NCI-H1092 (cell line): ENCODE measurements at places on chromosomes 1 and 21.

GRCh38 chr1:71270394-71270915 is 189.6 kb upstream of the ZRANB2 start:
- no peak for DNase-seq

GRCh38 chr1:9835758-9836631 is 12.2 kb upstream of the CLSTN1 start:
- DNase-seq, result no peak

- DNase-seq, result no peak
Observed at GRCh38 chr1:119724611-119725218, 13.0 kb downstream of the PHGDH start.

GRCh38 chr1:226666692-226667091 is 72.4 kb downstream of the ITPKB start:
- DNase-seq, result no peak

DNA sequence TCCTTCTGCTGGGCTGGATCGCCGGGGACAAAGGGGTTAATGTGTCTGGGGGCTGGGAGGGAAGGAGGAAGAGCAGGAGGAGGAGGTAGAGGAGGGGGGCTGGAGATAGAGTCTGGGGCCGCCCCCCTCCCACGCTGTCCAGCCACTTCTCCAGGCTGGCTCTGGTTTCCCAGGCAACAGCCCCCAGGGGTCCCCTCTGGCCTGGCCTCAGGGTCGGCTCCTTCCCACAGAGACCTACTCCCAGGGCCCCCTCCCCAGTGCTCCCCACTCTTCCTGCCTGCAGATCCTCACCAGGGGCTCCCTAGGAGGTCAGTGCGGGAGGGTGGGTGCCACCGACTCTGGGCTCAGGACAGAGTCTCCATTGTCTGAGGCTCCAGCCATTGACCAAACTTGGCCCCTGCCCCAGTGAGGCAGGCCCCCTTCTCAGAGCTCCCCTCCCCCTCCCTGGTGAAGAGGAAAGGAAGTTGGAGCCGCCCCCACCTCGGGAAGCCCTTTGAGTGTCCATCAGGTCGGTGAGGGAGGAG is 34.1 kb downstream of the ARHGEF10L start:
- no peak for DNase-seq

GRCh38 chr1:223712194-223712849 is at the start of gene CAPN2:
Gene CAPN2 (plus strand): TSS chr1:223712539. CDS start chr1:223712641, 102 bp downstream.
- peak; percentile 50 for DNase-seq

- DNase-seq, result no peak
Observed at GRCh38 chr1:68117416-68117815, 67.0 kb upstream of the DIRAS3 start.

GRCh38 chr1:54323324-54323739 is 82.9 kb downstream of the SSBP3 start:
- no peak for DNase-seq

GRCh38 chr1:19636065-19636464 is 8.0 kb upstream of the NBL1 start:
- no peak for DNase-seq

DNA sequence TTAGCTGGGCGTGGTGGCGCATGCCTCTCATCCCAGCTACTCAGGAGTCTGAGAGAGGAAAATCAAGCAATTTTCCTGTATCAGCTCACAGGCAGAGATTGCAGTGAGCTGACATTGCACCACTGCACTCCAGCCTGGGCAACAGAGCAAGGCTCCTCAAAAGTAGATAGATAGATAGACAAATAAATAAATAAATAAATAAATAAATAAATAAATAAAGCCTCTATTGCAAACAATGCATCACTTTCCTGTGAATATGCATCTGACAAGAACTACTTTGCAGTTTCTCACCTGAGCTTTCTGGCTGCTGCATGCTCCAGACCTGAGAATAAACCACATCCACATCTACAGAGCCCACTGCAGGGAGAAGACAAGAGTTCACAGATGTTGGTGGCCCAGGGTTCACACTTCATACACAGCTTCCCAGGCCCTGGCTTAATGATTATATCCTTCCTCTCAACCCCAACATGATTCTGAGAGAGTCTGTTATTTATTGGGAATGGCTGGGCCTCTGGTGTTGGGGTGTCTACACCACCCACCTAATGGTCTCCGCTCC is 28.6 kb downstream of the FCRL2 start:
- DNase-seq, result no peak

GRCh38 chr1:90220941-90221693 is 226.2 kb downstream of the ZNF326 start:
- DNase-seq, result peak; percentile 12

- no peak for DNase-seq
Observed at GRCh38 chr21:29195981-29196669, 65.7 kb downstream of the MAP3K7CL start.

GRCh38 chr1:194045416-194045815 is 859.0 kb upstream of the B3GALT2 start:
- no peak for DNase-seq

- no peak for DNase-seq
Observed at GRCh38 chr1:114131526-114132220, 22.0 kb downstream of the SYT6 start.

DNA sequence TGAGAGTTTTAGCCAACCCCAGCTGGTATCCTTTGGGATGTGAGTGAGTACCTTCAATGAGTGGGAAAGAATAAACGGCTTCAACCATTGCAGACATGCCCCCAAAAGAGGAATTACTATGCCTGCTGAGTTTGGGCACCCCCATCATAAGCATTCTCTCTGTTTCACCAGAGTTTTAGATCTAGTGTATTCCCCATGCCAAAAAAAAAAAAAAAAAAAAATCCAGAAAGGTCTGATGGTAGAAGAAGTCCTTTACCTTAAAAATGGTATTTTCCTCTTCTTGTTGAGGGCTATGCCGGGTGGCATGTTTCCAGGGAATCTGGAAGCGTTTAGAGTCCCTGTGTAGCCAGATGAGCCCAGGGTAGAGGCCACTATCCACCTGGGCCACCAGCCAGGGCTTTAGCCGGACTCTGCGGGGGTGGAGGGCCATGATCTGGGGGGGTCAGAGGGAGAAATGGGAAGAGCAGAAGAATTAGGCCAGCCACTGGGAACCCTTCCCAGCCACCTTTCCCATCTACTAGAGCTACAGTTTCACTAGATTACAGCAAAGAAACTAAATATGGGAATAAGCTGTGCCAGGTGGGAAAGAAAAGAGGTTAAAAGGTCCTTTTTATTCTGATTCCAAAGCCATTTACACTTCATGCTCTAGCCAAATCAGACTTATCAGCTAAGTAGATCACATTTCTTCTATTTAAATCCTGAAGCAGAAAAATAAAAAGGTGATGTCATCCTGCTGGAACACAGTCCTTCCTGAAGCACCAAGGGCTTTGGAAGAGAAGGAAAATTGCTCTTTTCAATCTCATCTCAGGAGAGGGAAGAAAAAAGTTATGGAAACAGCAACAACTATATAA is 4.7 kb downstream of the IRF6 start:
- peak; percentile 58 for DNase-seq

DNA sequence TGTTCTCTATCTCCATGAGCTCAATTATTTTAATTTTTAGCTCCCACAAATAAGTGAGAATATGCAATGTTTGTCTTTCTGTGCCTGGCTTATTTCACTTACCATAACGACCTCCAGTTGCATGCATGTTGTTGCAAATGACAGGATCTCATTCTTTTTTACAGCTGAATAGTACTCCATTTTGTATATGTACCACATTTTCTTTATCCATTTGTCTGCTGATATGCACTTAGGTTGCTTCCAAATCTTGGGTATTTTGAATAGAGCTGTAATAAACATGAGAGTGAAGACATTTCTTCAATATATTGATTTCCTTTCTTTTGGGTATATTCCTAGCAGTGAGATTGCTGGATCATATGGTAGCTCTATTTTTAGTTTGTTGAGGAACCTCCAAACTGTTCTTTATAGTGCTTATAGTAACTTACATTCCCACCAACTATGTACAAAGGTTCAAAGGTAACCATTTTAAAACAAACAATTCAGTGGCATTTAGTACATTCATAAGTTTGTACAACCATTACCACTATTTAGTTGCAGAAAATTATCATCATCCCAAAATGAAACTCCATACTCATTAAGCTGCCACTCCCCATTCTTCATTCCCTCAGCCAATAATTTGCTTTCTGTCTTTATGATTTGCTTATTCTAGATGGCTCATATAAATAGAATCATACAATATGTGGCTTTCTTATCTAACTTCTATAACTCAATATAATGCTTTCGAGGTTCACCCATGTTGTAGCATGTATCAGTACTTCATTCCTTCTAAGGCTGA is 255.9 kb upstream of the NFIA start:
- no peak for DNase-seq

GRCh38 chr1:118302145-118302544 is 117.1 kb upstream of the SPAG17 start:
- no peak for DNase-seq

DNA sequence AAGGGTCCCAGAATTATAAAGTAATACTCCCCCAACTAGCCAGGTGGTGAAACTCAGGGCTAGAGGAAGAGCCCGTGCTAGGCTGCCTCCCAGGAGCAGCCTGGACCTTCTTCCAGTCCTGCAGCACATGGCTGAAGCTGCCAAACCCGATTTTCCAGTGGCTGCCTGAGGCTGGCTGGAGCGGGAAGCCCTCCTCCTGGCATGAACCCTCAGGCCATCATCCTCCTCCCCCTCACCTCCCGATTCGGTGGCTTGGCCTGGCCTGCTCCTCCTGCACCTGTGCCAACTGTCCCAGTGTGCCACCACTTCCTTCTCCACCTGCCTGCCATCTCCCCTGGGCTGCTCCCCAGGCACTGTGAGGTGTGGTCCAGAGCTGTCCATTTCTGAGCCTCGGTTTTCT is 3.0 kb upstream of the TSPAN1 start:
- no peak for DNase-seq

GRCh38 chr1:195637539-195637938 is 970.7 kb downstream of the KCNT2 start:
- no peak for DNase-seq

DNA sequence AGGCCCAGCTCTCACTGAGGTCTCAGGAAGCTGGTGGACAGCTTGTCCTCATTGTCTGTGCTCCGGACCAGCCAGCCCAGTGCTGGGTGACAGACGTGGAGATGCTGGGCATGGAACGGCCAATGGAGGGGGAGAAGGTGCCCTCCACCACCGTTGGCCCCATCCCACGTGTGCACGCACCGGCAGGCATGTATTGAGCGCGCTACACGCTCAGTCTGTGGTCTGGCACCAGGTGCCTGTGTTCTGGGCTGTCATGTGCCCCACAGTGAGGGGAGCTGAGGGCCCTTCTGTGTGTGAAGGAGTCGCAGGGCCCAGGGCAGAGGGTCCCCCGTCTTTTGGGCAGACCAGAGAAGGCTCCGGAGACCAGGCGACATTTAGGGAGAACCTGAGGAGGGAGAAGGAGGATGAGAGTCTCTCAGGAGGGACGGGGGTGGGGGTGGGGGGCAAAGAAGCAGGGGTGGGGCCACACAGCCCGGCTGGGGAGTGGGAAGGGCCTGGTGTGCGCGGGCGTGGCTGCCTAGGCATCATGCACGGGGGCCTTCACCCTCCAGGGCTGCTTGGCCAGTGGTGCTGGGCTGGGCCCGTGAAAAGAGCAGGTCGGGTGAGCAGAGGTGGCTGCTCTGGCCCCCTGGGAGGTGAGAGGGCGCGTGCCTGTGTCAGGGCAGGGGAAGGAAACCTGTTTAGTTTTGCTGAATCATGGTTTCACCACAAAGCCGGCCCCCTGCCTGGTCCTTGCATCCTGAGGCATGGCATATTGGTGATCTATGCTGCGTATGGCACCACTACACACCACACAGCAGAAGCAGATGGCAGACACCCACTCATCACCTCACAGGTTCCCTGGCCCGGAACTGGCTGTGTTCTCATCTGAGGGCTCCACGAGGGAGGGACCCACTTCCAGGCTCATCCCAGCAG is 86.7 kb upstream of the TTC34 start:
- DNase-seq, result no peak

GRCh38 chr1:13797397-13797796 is 97.4 kb downstream of the PRDM2 start:
- no peak for DNase-seq

- no peak for DNase-seq
Observed at GRCh38 chr1:25662061-25662460, 45.5 kb downstream of the MAN1C1 start.

GRCh38 chr1:24928689-24929397 is 1.2 kb downstream of the RUNX3 start:
- DNase-seq, result no peak

DNA sequence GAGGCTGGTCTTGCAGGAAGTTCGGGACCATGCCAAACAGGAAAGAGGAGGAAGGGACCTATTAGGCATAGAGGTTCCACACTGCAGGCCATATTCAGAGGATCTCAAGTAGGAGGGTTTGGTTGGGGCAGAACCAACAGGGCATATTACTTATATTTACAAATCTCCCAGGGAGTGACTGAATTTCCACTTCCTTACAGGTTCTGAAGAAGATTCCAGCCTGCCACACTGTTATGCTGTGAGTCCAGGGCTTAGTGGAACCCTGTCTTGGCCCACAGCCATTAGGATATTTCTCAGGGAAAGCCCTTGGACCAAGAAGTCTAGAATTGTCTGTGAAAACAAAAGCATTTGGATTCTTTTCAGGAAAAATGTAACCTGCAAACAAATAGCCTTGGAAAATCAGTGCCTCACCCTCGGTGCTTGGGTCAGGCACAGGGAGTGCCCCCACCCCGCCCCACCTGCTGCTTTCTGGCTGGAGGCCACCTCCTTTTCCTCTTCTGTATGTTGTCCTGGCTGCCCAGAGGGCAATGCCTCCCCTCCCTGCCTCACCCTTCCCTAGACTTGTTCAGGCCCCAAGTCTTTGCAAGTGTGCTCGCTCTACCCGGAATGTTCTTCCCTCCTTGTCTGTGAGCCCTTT is 41.0 kb upstream of the JUN start:
- DNase-seq, result no peak

GRCh38 chr1:59446257-59446901 is 149.5 kb downstream of the FGGY start:
- no peak for DNase-seq

GRCh38 chr1:86069757-86070145 is 86.8 kb downstream of the COL24A1 start:
- DNase-seq, result no peak

GRCh38 chr1:57576756-57577155 is 152.9 kb upstream of the DAB1 start:
- peak; percentile 15 for DNase-seq

GRCh38 chr1:112646225-112646624 is 26.6 kb downstream of the CAPZA1 start:
- DNase-seq, result no peak

DNA sequence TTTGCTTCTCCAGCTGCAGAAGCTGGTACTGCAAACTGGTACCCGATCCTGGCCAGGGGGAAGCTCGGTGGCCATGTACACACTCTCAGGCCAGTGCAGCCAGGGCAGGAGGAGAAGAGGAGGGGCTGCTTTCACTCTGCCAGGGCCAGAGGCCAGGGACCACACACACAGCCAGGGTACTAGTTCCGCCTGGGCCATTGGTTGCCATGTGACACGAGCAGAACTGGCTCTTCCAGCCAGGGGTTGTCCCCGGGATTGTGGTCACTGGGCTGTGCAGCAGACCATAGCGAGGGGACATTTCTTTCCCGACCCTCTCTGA is 3.7 kb upstream of the SHISAL2A start:
- DNase-seq, result no peak
